ENCODE measurements at places on chromosomes 5 and 9. TPM values are rescaled to one million over a fixed set of nuclear protein-coding genes. Genes with fewer than 3 reads are reported as not detected.

FAM81B gene
- total RNA-seq = not detected

HAND1 gene
- not detected for total RNA-seq

NUP155 gene
- 63.2 TPM for total RNA-seq

OSTF1 gene
- 43.9 TPM for total RNA-seq

CMYA5 gene
- 0.12 TPM for total RNA-seq

BAAT gene
- total RNA-seq = not detected

DMRT2 gene
- not detected for total RNA-seq

ELOVL7 gene
- not detected for total RNA-seq

OBP2B gene
- total RNA-seq = not detected
